Mammary epithelial cell (primary cell): ENCODE measurements at places on chromosomes 2 and 18. TPM values are rescaled to one million over a fixed set of nuclear protein-coding genes. Genes with fewer than 3 reads are reported as not detected.

Gene NDUFAF7
- 16.1 and 16.5 TPM in 2 replicates for total RNA-seq

Gene ABHD1
- total RNA-seq, result 0.17 TPM

Gene TTR
- not detected in 2 replicates for total RNA-seq

Gene ZBTB7C
- total RNA-seq, result 1.8 and 3.4 TPM in 2 replicates
